ENCODE measurements at places on chromosomes 2 and 18.
A peak's percentile ranks its signal among the peaks of the same experiment; 100 is the strongest.

GRCh38 chr2:55768991-55769390 is 75.3 kb upstream of the PNPT1 start:
- no peak for DNase-seq

GRCh38 chr18:62894681-62895390 is 179.5 kb downstream of the PHLPP1 start:
- no peak for DNase-seq

DNA sequence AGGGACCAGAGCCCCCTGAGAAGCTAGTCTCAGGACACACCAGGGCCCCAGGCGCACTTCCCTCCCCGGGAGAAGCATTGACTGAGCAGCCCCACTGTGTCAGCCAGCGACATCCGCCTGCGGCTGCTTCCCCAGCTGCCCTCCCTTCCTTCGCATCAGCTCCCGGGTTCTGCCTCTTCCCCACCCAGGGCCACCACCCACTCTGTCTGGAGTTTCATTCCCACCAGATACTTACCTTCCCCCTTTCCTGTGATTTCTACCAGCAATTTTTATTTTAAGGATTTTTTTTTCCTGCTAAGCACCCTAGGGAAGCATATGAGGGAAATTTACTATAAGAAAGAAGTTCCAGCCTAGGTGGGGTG is 99.2 kb downstream of the SMAD7 start:
- peak; percentile 65 for DNase-seq

GRCh38 chr2:64646007-64646880 is 7.5 kb downstream of the SERTAD2 start:
- peak; percentile 84 for DNase-seq

DNA sequence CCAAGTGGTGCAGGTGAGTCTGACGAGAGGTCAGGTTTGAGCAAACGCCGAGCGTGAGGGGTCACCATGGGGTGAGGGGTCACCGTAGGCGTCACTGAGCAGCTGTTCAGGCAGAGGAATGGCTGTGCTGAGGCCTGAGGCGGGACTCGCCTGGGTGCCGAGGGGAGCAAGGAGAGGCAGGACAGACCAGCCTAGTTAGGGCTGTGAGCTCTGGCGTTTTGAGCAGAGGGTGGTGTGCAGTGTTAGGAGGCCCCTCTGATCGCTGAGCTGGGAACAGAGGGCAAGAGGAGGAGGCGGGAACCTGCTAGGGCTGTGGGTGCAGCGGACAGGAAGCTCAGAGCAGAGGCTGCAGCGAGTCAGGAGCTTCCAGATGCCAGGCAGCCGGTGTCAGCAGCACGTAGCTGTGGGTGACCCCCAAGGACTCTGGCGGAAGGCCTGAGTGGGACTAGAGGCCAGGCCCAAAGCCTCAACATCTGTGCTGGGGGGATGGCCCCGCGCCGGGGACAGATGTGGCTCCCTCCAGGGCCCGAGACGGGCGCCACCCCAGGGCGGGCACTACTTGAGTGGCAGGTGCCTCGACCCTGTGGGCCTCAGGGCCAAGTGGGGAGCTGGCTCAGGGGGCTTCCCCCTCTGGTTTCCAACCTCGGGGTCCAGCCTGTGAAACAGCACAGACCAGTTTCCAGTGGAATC is 55.7 kb downstream of the KCNG2 start:
- no peak for DNase-seq

DNA sequence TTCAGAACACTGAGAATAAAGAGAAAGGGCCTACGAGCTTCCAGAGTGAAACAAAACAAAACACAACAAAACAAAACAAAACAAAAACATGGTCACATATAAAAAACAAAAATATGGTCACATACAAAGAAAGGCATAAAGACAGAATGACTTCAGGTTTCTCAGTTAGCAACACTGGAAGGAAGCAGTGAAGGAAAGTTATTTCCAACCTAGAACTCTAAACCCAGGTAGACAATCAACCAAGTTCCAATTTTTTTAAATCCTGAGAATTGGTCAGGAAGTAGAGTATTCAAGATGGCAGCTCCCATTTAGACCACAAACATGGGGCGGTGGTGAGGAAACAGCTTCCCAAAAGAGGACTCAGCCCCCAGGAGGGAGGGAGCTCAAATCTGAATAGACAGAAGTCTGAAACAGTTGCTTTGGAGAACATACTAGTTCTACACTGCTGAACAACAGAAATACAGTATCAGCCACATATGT is 9.1 kb downstream of the DRC1 start:
- no peak for DNase-seq

GRCh38 chr2:232228971-232229894 is 149.3 kb upstream of the ALPP start:
- DNase-seq = no peak

GRCh38 chr2:19256121-19256601 is 102.3 kb downstream of the OSR1 start:
- no peak for DNase-seq

GRCh38 chr2:108034843-108035242 is 48.5 kb downstream of the SLC5A7 start:
- peak; percentile 0 for DNase-seq

DNA sequence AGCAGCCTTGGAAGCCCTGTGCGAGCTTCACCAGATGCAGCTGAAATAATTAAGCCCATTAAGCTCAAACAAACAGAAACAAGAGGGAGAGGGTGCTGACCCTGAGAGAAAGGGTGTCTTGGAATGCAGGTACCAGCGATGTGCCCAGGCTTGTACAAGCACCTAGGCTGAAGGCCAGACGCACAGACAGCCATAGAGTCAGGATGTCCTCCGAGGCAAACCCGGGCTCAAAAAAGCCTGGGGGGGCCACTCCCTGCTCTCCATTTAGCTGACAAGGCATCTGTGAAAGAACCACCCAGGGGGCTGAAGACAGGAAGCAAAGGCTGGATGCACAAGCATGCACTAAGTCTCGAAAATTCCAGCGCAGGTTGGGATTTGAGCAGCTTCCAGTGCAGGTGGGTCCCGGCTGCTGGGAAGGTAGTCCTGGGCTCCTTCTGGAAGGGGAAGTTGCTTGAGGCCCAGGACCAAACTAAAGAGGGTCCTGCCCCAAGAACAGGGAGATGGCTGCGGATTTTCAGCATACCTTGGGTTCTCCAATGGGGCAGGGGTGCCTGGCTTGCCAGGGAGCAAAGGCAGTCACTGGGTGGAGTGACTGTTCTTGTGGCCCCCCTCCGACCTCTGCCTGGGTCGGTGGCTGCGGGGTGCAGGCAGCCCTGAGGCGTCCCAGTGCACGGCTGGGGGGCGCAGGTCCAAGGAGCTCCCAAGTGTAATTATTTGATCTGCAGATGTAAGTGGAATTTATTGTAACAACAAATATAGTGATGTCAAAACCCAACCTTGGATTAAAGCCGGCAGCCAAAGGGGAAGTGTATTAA is 5.9 kb downstream of the GBX2 start:
- DNase-seq = no peak

DNA sequence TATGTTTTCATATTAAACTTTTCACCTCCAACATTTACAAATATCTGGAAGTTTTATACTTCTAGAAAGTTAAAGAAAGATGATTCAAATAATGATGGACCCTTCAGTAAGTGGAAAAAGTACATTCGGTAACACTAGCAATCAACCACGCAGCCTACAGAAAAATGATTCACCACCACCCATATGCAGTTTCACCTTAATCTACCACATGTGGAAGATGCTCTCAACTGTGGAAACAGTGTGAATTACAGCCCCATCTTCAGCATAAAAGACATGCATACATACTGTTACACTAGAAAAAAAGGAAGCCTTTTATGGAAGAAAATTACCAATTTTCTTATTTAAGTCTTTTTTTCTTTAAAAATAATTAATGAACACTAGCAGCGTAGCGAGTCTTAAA is 1.1 kb downstream of the SLC38A11 start:
- no peak for DNase-seq

GRCh38 chr18:45106331-45106774 is 425.7 kb downstream of the SETBP1 start:
- DNase-seq = peak; percentile 97

DNA sequence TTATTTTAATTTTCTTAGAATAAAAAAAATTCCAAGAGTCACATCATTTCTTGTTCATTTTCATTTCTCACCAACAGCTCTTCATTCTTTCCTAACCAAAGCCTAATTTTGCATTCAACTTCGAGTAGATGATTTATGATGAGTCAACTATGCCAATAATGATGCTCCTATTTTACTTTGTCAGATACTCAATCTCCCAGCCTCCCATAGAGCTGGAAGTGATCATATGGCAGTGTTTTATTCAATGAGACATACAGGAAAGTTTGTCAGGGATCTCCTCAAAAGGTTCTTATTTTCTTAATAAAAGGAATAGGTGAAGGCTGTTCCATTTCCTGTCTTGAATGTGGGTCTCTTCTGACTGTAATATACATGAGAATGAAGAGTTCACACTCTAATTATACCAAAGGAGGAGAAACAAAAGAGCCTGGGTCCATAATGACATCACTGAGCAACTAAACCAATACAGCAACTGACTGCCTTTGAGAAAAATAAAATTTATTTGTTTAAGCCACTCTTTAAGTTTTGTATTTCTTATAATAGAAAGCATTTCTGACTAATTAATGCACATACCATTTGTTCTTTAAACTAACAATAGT is 231.2 kb upstream of the CYP26B1 start:
- no peak for DNase-seq

GRCh38 chr18:7482342-7482741 is 84.8 kb upstream of the PTPRM start:
- DNase-seq = no peak

- DNase-seq = no peak
These were observed 113.1 kb downstream of the GCA start for GRCh38 chr2:162457046-162457445.

- no peak for DNase-seq
These were observed 62.7 kb downstream of the TRAPPC12 start for GRCh38 chr2:3442185-3442584.

- no peak for DNase-seq
These were observed 4.5 kb downstream of the RHOB start for GRCh38 chr2:20451341-20451740.

- DNase-seq = peak; percentile 16
These were observed 631.7 kb downstream of the LRP1B start for GRCh38 chr2:141499123-141499522.

GRCh38 chr2:123695426-123695825 is 329.7 kb upstream of the CNTNAP5 start:
- DNase-seq = peak; percentile 78

GRCh38 chr2:106316915-106317314 is 122.8 kb upstream of the UXS1 start:
- no peak for DNase-seq

- DNase-seq = no peak
These were observed 178.0 kb downstream of the HAUS1 start for GRCh38 chr18:46282177-46282570.

GRCh38 chr2:235746257-235746934 is 252.6 kb downstream of the AGAP1 start:
- peak; percentile 85 for DNase-seq

- DNase-seq = no peak
These were observed 3.1 kb downstream of the SP140L start for GRCh38 chr2:230329946-230330605.

GRCh38 chr2:109736177-109736827 is 57.8 kb upstream of the RGPD5 start:
- DNase-seq = peak; percentile 30

DNA sequence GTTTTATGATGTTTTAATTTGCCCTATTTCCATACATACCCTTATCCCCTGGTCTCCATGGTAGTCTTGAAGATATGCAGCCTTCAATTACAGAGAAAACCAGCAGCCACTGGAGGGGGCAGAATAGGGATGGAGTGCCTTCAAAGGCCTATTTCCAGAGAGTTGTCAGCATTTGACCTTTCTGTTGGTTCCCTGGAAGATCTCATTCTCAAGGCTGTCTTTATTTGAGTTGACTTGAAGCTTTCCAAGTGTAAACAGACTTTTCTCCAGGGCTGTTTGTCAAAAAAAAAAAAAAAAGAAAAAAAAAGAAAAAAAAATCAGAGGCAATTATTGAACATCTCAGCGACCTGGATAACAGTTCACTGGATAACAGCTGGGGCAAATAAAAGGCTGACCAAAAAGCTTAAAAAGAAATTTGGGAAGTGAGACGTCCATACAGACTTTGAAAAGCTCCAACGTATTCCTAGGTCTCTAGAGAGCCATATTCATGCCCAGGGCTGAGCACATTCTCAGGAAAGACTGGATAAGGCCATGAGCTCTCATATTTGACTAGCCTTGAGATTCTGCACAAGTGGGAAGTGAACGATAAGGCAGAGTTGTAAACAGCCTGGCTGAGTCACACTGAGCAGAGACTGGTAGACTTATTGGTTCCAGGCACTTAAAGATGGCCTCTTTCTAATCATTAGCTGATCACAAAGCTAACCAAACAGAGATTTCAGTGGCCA is 126.6 kb downstream of the VAPA start:
- no peak for DNase-seq

DNA sequence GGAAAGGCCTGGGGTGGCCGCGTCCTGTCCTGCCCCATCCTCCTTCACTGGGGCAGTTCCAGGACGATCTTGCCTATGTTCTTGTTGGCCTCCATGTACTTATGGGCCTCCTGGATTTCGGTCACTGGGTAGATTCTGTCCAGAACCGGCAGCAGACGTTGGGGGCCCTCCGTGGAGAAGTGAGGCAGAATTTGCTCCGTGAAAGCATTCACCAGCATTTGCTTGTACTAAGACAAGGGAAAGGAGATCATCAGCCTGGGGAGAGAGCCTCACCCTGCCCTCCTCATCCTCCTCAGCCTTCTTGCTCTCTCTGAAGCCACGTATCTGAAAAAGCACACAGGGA is 1.4 kb upstream of the SF3B6 start:
- no peak for DNase-seq

DNA sequence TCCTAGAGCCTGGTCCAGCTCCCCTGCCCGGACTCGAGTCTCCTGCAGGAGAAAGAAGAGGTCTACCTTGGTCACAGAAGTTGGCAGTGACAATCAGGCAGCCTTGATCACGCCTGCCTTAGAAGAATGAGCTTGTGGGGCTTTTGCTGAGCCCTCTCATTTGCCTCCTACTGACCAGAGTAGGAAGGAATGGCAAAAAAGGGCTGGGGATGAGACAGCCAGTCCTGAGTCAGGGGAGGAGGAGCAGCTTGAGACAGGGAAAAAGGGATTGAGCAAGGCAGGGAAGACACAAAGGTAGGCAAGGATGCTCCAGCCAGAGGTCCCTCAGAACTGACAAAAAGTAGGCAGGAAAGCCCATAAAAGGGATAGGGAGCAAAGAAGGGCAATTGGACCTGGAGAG is 6.0 kb downstream of the WDR54 start:
- no peak for DNase-seq

DNA sequence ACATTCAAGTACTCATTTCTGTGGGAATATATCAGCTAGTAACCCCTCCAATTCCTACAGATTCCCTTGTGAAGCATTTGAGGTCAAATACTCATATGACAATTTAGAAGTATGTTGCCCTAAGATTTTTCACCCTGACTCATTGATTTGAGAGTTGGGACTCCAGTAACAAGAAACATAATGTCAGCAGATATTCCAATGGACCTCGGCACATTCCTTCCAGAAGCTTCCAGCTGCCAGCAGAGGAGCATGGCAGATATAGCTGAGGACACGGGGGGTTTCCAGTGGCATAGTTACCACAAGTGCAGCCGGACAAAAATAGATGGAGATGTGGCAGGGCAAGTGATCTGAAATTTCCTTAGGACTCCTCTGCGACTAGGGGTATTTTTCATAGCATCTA is 101.9 kb upstream of the ARHGAP28 start:
- no peak for DNase-seq

- no peak for DNase-seq
These were observed 124.1 kb upstream of the MYCN start for GRCh38 chr2:15816226-15816625.

All from common myeloid progenitor, CD34-positive (primary cell).